Eye (tissue), 1 donor: ENCODE measurements at places on chromosomes 13 and 19.

- DNase-seq = peak; percentile 12
Observed at GRCh38 chr19:42074513-42075363, 1.2 kb upstream of the ZNF574 start.

- DNase-seq = no peak
Observed at GRCh38 chr13:85508683-85509329, 290.4 kb downstream of the SLITRK6 start.

- DNase-seq = peak; percentile 66
Observed at GRCh38 chr19:29366757-29367156, 153.8 kb upstream of the UQCRFS1 start.

DNA sequence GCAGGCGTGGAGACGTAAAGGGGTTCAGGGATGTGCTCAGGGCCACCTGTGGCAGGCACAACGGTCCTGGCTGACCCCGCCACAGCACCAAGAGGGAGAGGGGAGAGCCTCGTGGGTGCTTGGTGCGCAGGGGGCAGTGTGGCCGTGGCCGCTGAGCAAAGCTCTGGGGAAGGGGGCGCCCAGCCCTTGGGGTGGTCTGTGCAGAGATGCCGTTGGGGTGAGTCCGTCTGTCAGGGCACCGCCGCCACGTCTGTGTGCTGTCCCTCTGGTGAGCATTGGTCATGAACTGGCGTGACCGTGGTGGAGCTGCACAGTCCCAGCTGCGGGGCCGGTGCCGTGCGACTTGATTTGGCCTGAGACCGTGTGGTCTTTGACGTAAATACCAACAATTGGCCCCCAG, 15.3 kb downstream of the GNA11 start:
- no peak for DNase-seq

GRCh38 chr13:21932996-21933395, 262.1 kb downstream of the FGF9 start:
- no peak for DNase-seq

DNA sequence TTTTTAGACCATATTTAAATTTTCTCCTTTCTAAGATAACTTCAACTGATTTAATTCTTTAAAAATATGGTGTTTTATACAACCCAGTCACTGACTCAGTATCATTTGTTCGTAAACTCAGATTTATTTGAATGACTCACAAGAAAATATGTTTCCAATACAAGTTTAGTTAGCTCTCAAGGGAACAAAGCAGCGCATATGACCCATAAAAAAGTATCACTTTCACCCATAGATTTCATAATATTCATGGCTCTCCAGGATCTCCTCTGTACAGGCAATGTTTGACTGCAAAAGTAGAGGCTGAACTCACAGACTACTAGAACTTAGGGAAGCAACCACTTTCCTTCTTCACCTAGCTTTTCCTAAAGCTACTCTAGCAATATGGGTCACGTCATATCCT, 405.6 kb upstream of the PCDH9 start:
- no peak for DNase-seq

- no peak for DNase-seq
Observed at GRCh38 chr19:16795731-16796130, 33.5 kb upstream of the SIN3B start.

- no peak for DNase-seq
Observed at GRCh38 chr13:22662771-22663170, 518.0 kb upstream of the SGCG start.

DNA sequence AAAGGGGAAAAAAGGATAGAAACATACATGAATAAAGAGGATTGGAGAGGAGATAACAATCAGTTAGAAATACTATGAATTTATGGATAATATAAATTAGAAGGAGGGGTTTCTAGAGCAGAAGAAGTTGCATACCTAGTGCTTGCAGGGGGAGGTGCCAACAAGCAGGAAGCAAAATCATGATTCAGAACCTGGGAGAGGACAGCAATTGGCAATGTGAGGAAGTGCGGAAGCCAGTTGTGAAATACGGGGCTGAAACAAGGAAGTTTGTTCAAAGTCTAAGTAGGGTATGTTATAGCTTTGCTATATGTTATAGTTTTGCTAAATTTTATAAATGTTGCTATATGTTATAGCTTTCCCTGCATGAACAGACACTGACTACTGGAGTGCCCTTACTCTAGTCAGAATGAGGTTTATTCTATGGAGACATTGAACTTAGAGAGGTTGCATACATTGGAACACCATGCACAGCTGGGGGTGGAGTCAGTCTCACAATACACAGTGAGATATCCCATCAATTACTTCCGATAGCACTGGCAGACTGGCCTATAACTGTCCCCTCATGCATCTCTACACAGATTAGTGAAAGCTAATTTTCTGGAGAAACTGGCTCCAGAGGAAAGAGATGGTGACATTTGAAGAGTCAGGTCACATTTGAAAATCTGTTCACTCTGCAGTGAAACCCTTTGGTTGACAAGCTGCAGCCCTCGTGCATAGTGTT, 92.1 kb downstream of the GPC6 start:
- DNase-seq = peak; percentile 59

- DNase-seq = no peak
Observed at GRCh38 chr19:3536429-3537100, 2.4 kb upstream of the TEKTIP1 start.

GRCh38 chr19:47994209-47994802, at the start of gene ELSPBP1:
Gene ELSPBP1 (plus strand): TSS chr19:47994632. CDS start chr19:48008668, 14,036 bp downstream.
- DNase-seq = no peak

DNA sequence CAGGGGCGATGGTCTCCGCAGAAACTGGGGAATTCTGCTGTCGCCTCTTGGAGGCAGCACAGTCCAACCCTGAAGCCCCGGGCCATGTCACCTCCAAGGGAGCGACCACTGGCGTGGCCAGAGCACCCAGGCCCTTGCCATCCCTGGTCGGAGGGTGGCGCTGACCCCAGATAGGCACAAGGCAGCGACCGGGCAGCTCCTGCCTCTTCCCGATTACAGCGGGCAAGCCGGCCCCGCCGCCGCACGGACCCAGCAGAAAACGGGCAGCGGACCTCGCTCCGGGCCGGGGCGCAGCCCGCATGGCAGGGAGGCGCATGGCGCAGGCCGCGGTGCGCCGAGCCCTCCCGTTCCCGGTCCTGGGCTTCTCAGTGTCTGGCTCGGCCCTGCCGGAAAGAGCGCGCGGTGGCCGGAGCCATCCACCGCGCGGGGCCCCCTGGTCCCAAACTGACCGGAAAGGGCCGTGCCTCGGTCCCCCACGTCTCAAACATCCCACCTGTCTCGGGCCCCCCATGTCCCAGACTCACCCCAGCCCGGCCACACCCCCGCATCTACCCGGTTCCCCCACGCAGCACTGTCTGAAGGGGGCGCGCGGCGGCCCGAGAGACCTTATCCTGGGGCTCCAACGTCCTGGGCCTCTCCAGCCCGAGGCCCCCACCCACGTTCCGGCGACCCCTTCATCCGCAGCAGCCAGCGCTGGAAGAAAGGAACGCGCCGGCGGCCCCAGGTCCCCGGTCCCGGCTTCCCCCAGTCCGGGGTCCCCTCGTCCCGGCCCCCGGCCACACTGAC, 727 bp downstream of the CERS1 start:
- peak; percentile 84 for DNase-seq

GRCh38 chr13:23850134-23850533, 39.1 kb downstream of the MIPEP start:
- no peak for DNase-seq

GRCh38 chr13:20826843-20827560, 53.2 kb upstream of the EEF1AKMT1 start:
- DNase-seq = no peak

GRCh38 chr13:22735011-22735995, 445.5 kb upstream of the SGCG start:
- DNase-seq = peak; percentile 33

- no peak for DNase-seq
Observed at GRCh38 chr19:31166206-31166605, 183.0 kb downstream of the TSHZ3 start.

GRCh38 chr13:57857945-57858344, 226.4 kb downstream of the PCDH17 start:
- DNase-seq = no peak

DNA sequence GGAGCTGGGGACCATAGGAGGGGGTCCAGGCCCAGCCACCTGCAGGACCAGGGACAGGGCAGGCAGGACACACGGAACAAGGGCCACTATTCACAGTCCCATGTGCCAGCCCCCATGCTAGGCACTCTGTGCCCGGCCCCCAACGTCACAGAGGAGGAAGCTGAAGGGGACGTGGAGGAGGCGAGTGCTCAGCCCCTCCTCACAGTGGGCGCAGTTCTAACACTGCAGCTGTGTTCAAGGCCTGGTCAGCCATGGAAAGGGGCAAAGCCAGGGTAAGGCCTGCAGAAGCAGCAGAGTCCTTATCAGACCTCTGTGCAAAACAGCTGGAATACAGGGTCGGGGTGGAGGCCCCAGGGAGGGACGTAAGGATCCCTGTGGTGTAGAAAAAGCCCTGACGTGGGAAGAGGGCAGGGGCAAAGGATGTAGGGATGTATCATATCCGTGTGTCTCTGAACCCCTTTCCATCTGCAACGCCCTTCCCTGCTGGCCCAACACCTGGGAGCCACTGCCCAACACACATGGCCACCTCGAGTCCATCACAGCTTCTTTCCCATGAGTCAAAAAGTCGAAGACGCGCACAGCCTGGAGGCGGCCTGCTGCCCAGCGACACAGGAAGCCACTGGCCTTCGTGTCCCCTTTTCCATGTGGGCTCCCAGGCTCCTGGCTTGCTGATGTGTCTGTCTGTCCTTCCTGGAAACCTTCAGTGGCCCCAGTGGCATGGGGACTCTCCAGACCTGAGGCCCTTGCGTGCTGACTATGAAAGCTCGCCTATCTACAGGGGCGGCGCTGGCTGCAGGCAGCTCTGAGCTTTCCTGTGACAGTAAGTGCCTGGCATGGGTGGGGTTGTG, 28.0 kb downstream of the SH3GL1 start:
- DNase-seq = no peak

GRCh38 chr13:33394294-33394932, 108.9 kb upstream of the STARD13 start:
- DNase-seq = peak; percentile 30

DNA sequence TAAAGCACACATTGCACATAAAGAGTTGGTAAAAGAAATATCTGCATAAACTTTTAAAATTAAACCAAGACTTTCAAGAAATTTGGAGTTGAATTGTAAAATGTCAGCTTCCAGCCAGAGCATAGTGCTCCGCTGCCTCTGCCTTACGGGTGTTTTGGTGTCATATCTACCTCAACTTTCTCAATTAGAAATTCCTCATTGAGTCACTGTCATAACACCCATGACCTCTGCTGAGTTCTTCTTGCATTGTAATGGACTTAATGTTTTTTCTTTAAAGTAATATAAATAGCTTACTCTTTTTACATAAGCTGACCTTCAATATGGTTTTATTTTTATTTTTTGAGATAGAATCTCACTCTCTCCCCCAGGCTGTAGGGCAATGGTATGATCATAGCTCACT, 551.0 kb upstream of the NBEA start:
- DNase-seq = no peak

DNA sequence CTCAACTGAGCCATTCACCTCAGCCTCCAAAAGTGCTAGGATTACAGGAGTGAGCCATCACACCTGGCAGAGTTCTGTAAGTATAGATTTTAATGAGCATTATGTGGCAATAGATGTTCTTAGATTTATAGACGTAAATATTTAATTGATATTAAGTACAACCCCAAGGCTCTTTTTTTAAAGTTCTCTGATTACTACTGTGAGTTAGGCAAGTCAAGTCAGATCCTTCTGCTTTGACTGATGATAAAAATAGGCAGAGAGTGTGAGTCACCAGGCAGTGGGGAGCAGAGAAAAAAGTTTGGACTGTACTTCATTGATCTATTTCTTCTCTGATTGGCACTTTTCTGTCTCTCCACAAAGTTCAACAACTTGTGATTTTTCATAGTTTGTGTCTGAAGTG, 1379.9 kb downstream of the UQCRFS1 start:
- no peak for DNase-seq

GRCh38 chr19:54536956-54537355, 34.3 kb downstream of the LAIR2 start:
- DNase-seq = no peak
